ENCODE measurements at places on chromosomes 5 and 9.

GRCh38 chr9:121499427-121500164, at the start of gene GGTA1:
Gene GGTA1 (minus strand): TSS chr9:121499844. CDS start chr9:121467922, 31,922 bp downstream.
- DNase-seq = no peak

- no peak for DNase-seq
These were observed 47.4 kb upstream of the ATG10 start for GRCh38 chr5:81924442-81924841.

DNA sequence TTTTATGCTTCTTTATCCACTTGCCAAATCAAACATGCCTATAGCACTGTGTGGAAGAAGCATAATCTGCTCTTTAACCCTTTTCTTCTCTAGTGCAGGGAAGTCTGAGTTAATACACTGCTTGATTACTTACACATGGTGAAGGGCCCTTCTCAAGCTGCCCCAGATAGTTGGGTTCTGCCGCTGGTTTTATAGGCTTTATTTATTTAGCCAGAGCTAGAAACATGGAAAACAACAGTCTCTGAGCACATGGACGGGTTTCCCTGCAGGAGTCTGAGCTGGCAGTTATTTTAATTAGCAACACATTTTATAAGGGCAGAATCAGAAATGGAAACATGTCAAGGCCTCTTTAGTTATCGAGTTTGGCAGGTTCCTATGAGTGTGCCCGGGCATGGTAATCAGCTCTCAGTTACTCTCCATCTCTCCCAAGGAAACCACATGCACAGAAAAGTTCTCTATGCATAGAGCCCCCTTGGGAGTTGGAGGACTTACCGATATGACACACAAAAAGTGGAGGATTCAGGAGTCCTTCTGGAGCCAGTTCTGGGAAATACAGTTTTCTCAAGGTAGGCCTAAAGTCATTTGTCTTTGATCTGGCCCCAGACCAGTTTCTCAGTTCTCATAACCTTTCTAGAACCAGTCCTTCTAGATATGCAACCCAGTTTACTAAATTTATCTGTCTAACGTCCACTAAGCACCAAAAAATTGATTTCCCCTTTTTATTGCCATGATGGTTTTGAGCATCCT, 564.8 kb downstream of the ACTL7B start:
- no peak for DNase-seq

DNA sequence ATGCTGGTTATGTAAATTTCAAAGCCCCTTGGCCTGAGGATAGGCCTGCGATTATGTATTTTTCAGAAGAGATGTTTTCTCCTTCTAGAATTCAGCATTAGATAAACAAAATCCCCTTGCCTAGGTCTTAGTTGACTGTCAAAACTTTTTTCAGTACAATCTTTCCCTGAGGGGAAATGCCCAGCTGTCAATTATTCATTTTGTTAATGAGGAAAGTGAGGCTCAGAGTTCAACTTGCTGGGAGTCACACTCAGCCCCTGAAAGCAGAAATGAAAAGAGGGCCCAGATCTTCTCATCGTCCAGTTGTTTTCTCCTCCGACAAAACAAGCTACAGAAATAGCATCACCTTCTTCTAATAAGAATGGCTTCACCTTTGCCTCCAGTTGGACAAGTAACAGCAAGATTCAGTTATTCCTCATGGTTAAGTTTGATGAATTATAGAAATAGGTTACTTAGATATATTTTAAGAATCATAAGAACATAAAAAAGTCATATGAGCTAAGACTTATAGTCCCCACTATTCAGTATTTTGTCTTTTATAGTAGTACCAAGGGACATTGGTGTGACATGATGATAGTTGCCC, 627.1 kb upstream of the WWC1 start:
- no peak for DNase-seq

DNA sequence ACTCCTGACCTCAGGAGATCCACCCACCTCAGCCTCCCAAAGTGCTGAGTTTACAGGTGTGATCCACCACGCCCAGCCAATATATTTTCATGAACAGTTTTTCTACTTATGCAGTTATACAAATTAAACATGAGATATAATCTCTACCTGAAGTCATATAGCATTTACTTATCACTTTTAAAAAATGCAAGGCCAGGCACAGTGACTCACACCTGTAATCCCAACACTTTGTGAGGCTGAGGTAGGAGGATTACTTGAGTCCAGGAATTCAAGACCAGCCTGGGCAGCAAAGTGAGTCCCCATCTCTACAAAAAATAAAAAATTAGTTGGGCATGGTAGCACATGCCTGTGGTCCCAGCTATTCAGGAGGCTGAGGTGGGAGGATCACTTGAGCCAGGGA, 164.7 kb upstream of the LHFPL2 start:
- no peak for DNase-seq

Measured in stimulated activated CD4-positive, alpha-beta T cell treated with anti-CD3 and anti-CD28 coated beads, Interleukin-1b, Interleukin-23, amount 100 ng/mL, for 1 hour (primary cell).